Progenitor cell of endocrine pancreas (in vitro differentiated cells): ENCODE measurements at places on chromosomes 1 and 21. TPM values are rescaled to one million over a fixed set of nuclear protein-coding genes. Genes with fewer than 3 reads are reported as not detected.

DNAJC28 gene
- total RNA-seq, result 4.9 and 5.5 TPM in 2 replicates

GRCh38 chr1:227774821-227775661 lies 39.8 kb downstream of the SNAP47 start:
- H3K27ac ChIP-seq, result no peak overlapping the region
- no peak for DNase-seq
- H3K4me3 ChIP-seq, result no peak overlapping the region
- no peaks in the 10 kb centered on the region for H3K4me1 ChIP-seq
- peaks cover 6% of the 10 kb centered on the region for H3K36me3 ChIP-seq
- H3K27me3 ChIP-seq, result no peaks in the 10 kb centered on the region

TLR5 gene
- 3.2 and 3.9 TPM in 2 replicates for total RNA-seq

DNA sequence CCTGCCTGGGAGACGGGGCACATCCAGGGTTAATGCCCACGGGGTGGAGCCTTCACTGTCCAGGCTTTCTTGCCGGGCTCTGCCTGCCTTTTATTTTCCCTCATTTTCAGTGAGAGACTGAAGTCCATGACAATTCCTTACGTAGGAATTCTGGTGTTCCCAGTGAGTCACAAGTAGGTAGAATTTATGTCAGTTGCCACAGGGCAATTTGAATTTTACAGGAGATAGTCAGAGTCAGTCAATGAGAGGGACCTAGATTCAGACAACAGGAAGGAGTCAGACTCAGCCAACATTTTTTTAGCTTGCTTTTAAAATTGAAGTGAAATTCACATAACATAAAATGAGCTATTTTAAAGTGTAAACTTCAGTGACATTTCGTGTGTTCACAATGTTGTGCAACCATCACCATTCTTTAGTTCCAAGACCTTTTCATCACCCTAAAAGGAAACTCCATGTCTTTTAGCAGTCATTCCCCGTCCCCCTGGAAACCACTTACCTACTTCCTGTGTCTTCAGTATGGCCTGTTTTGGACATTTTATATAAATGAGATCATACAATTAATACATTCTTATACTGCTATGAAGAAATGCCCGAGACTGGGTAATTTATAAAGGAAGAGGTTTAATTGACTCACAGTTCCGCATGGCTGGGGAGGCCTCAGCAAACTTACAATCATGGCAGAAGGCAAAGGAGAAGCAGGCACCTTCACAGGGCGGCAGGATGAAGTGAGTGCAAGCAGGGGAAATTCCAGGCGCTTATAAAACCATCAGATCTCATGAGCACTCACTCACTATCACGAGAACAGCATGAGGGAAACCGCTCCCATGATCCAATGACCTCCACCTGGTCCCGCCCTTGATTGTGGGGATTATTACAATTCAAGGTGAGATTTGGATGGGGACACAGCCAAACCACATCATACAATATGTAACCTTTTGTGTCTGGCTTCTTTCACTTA lies 14.6 kb downstream of the AJAP1 start:
- H3K4me1 ChIP-seq, result peaks cover 8% of the 10 kb centered on the region
- DNase-seq, result no peak
- H3K4me3 ChIP-seq, result no peak overlapping the region
- H3K36me3 ChIP-seq, result no peaks in the 10 kb centered on the region

- H3K36me3 ChIP-seq, result no peaks in the 10 kb centered on the region
- H3K4me3 ChIP-seq, result no peak overlapping the region
- H3K27me3 ChIP-seq, result no peaks in the 10 kb centered on the region
- H3K27ac ChIP-seq, result no peak overlapping the region
- no peak for DNase-seq
These were observed 22.6 kb downstream of the RNU1-3 start for GRCh38 chr1:16644193-16644481.

- DNase-seq, result no peak
- H3K27me3 ChIP-seq, result peaks cover 18% of the 10 kb centered on the region
- no peak overlapping the region for H3K27ac ChIP-seq
- no peaks in the 10 kb centered on the region for H3K36me3 ChIP-seq
- no peaks in the 10 kb centered on the region for H3K4me1 ChIP-seq
These were observed 17.8 kb upstream of the GRIK3 start for GRCh38 chr1:37052120-37052519.

MIXL1 gene
- 1.5 and 1.7 TPM in 2 replicates for total RNA-seq

- no peaks in the 10 kb centered on the region for H3K36me3 ChIP-seq
- H3K4me1 ChIP-seq, result peaks cover 4% of the 10 kb centered on the region
- DNase-seq, result peak; percentile 62
- peaks cover 52% of the 10 kb centered on the region for H3K27me3 ChIP-seq
These were observed 57.4 kb downstream of the OLIG1 start for GRCh38 chr21:33127154-33127867.

- peak overlapping the region; percentile 86 for H3K27ac ChIP-seq
- peaks cover 17% of the 10 kb centered on the region for H3K4me1 ChIP-seq
- no peak for DNase-seq
These were observed 45.1 kb downstream of the MAP3K7CL start for GRCh38 chr21:29175408-29176134.

DNA sequence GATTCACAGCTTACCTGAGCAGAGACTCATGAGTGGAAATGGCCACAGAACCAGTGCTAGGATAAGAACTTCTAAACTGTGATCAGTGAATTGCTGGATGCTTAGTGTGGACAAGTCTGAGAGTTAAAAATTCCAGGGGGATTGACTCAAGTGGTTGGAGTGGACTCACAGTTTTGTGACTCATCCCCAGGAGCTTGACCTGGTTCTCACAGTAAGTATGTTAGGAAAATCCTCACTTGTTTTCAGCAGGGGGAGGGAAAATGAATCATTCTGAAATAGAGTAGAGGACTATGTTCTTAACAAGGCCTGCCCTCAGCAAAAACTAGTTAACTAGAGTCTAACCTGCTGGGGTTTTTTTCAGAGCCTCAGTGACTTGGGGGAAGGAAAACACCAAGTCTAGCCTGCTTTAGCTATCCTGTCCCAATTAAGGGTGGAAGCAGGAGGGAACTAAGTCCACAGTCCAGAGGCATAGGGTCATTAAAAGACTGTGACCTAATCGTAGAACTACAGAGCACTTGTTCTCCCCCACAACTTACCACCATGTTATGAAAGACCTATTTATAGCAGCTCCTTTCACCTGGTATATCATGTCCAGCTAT lies 6.1 kb upstream of the CDC73 start:
- H3K27me3 ChIP-seq, result peaks cover 6% of the 10 kb centered on the region
- H3K4me1 ChIP-seq, result peaks cover 45% of the 10 kb centered on the region
- no peaks in the 10 kb centered on the region for H3K36me3 ChIP-seq
- no peak overlapping the region for H3K27ac ChIP-seq
- no peak for DNase-seq

RGS18 gene
- total RNA-seq, result not detected in 2 replicates

DNA sequence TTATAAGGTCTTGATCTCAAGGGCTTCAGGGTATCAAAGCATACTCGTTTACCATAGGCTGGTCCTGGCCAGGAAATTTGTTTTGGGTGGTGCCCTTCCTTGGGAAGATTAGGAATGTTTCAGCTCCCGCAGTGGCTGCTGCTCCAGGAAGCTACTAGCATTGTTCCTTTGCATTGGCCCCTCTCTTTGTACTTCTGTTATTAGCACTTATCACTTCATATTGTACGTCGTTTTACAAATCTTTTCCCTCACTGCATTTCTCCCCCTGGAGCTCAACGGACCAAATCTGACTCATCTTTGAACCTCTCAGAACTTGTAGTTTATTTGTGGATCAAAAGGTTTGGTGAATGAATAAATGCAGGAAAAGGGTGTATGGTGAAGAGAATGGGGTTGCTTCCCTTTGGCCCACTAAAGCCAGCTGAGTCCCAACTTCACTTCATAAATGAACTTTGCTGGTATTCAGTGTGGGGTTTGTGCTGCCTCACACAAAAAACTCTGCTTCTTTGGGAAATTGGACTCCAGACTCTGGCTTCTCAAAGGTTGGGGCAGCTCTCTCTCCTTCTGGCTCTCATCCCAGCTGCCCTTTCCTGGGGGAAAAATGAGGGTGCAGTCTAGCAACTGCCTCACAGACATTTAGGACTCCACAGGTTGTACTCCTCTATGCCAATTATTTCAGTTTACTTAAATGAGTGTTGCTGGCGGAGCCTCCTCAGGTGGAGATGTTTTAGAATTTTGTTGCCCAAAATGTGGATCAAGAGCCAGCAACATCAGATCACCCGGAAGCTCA lies 5.9 kb downstream of the GNAT2 start:
- DNase-seq, result no peak
- H3K4me1 ChIP-seq, result peaks cover 20% of the 10 kb centered on the region
- no peak overlapping the region for H3K4me3 ChIP-seq
- H3K27me3 ChIP-seq, result peaks cover 6% of the 10 kb centered on the region

NUF2 gene
- total RNA-seq, result 15.6 and 19.6 TPM in 2 replicates

- H3K4me3 ChIP-seq, result no peak overlapping the region
- peaks cover 1% of the 10 kb centered on the region for H3K36me3 ChIP-seq
- no peak overlapping the region for H3K27ac ChIP-seq
- no peak for DNase-seq
These were observed 27.4 kb downstream of the BACE2 start for GRCh38 chr21:41195311-41195710.

DNA sequence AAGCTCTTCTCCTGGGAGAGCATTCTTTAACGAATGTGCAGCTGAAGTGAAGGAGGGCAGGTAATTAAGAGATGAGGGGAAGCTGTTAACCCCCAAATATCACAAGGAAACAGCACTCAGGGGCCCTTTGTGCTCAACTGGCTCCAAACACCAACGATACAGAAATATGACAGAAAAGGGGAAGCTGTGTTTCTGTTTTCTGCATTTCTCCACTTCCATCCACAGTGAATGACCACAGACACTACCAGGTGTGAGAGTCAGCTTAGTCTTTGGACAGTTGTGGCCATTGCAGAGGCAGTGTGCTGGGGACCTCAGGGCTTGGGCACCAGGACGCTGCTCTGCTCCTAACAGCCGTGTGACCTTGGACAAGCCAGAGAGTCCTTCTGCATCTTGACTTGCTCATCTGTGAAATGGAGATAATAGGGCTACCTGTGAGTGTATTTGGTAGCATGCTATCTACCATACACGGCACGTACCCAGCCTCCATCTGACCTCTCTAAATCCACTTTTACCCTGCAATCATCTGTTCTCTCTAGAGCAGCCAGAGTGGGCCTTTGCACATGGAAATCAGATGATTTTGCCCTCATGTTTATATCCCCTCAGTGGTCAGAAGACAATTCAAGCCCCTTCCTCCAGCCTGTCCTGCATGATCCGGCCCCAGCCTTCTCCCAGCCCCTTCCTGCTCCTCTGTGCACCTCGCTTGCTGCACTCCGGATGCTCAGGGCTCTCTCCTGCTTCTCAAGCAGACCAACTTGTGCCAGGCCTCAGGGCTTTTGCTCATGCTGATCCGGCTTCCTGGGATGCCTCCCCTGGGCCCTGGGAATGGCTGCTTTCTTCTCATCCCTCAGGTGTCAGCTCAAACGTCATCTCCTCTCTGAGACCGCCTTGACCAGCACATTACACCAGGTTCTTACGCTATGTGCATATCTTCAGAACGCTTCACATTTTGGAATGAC lies 4.7 kb upstream of the TINAGL1 start:
- H3K27me3 ChIP-seq, result peaks cover 11% of the 10 kb centered on the region
- peaks cover 25% of the 10 kb centered on the region for H3K4me1 ChIP-seq
- no peak for DNase-seq
- no peaks in the 10 kb centered on the region for H3K36me3 ChIP-seq

- no peak for DNase-seq
- peaks cover 4% of the 10 kb centered on the region for H3K36me3 ChIP-seq
- no peak overlapping the region for H3K27ac ChIP-seq
- H3K27me3 ChIP-seq, result no peaks in the 10 kb centered on the region
These were observed 12.5 kb downstream of the IQGAP3 start for GRCh38 chr1:156559797-156560385.

GRCh38 chr1:199858171-199858570 lies 169.3 kb upstream of the NR5A2 start:
- no peak overlapping the region for H3K4me3 ChIP-seq
- H3K27me3 ChIP-seq, result no peaks in the 10 kb centered on the region
- H3K4me1 ChIP-seq, result peaks cover 5% of the 10 kb centered on the region
- no peak overlapping the region for H3K27ac ChIP-seq
- no peaks in the 10 kb centered on the region for H3K36me3 ChIP-seq

DNA sequence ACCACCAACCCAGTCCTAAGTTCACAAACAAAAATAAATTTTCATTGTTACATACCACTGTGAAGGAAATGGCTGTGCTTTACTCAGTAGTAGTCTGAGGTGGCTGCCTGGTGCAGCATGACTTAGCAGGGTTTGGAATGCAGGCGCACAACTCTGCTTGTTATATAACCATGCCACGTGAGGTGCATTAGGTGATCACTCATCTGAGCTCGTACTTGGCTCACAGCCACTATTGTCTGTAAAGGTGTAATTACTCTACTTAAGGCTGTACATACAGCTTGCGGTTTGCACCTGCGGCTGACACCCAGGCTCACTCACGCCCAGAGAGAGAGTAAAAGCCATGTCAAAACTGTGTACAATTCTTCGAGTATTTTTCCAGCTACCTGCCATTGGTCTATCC lies 599.4 kb downstream of the LTN1 start:
- H3K4me3 ChIP-seq, result no peak overlapping the region
- DNase-seq, result no peak
- no peak overlapping the region for H3K27ac ChIP-seq
- no peaks in the 10 kb centered on the region for H3K36me3 ChIP-seq
- H3K4me1 ChIP-seq, result no peaks in the 10 kb centered on the region

TMEM39B gene
- 20.3 and 23.7 TPM in 2 replicates for total RNA-seq

GRCh38 chr1:208682664-208683013 lies 438.5 kb upstream of the PLXNA2 start:
- DNase-seq, result no peak
- H3K4me3 ChIP-seq, result no peak overlapping the region
- peaks cover 5% of the 10 kb centered on the region for H3K4me1 ChIP-seq
- peaks cover 6% of the 10 kb centered on the region for H3K27me3 ChIP-seq
- H3K36me3 ChIP-seq, result no peaks in the 10 kb centered on the region
- no peak overlapping the region for H3K27ac ChIP-seq

F13B gene
- not detected in 2 replicates for total RNA-seq

- no peak overlapping the region for H3K27ac ChIP-seq
- no peaks in the 10 kb centered on the region for H3K4me1 ChIP-seq
- H3K4me3 ChIP-seq, result no peak overlapping the region
- DNase-seq, result no peak
- no peaks in the 10 kb centered on the region for H3K36me3 ChIP-seq
These were observed 11.5 kb downstream of the MORN1 start for GRCh38 chr1:2379733-2380404.

REG4 gene
- 0.40 and 0.67 TPM in 2 replicates for total RNA-seq

DNA sequence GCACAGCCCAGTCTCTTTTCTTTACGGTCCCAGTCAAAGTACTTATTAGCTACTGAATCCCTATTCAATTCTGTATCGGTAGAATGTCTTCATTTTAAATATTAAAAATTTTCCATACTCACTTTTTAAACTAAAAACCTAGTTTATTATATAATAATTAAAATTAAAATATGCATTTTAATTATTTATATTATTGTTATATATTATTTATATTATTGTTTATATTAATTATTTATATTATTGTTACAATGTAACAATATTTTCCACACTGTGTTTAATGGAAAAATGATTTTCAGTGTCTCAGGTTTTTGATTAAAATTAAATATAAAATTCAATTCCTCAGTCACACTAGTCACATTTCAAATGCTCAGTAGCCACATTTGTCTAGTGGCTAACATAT lies 18.2 kb upstream of the PPP2R5A start:
- DNase-seq, result no peak
- H3K36me3 ChIP-seq, result no peaks in the 10 kb centered on the region
- H3K27ac ChIP-seq, result no peak overlapping the region
- peaks cover 3% of the 10 kb centered on the region for H3K27me3 ChIP-seq
- H3K4me1 ChIP-seq, result no peaks in the 10 kb centered on the region

PDE4B gene
- 0.29 and 0.42 TPM in 2 replicates for total RNA-seq

- DNase-seq, result no peak
- no peak overlapping the region for H3K4me3 ChIP-seq
- H3K27me3 ChIP-seq, result no peaks in the 10 kb centered on the region
These were observed 51.5 kb downstream of the PRKAA2 start for GRCh38 chr1:56696663-56697062.
